ENCODE measurements at places on chromosomes 1 and 21.

GRCh38 chr1:87684713-87685205, 356.1 kb downstream of the LMO4 start:
- peak; percentile 1 for DNase-seq

GRCh38 chr1:40583980-40584379, 52.5 kb downstream of the ZNF684 start:
- no peak for DNase-seq

GRCh38 chr1:150566589-150567340, 12.6 kb downstream of the MCL1 start:
- DNase-seq = no peak

- no peak for DNase-seq
These were observed 121.6 kb upstream of the SLC25A33 start for GRCh38 chr1:9417695-9418094.

DNA sequence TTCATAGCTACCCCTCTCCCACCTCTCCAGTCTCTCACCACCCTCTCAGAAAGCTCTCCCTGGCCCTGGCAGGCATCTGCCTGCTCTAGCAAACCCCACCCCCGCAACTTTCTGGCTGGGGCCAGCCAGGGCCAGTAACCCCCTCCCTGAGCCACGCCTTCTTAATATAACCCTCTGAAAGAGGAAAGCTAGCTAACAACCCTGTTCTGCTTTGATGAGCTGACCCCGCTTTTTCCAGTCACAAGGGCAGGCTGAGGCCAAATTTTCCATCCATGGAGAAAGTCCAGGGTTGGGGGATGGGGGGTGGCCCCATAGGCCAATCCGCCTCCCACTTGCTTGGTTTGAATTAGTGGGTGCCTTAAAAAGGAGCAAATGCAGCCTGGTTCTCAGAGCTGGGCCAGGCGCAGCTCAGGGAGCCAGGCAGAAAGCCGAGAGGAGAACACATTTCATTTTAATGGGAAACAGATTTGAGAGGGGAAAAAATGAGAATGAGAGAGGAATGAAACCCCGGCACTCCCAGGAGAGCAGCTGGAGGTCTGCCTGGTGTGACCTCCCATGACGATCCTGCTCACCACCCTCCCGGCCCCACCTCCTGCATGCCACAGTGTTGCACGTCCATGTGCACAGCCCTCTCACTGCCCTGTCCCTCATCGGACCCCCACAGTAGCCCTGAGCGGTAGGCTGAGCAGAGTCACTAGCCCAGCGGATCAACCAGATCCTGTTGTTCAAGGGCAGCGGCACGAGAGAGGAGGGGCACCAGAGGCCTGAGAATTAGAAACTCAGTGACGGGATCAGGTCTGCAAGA, 62.3 kb downstream of the OPTC start:
- no peak for DNase-seq

GRCh38 chr1:205543351-205544301, 39.2 kb downstream of the CDK18 start:
- DNase-seq = peak; percentile 98
